Ovary (tissue), 10 donors: ENCODE measurements at places on chromosomes 6 and 20.

- DNase-seq, result no peak
Measured at GRCh38 chr6:43020847-43021246, 576 bp upstream of the RRP36 start.

- no peak for DNase-seq
Measured at GRCh38 chr6:143196525-143197225, 136.0 kb downstream of the AIG1 start.

DNA sequence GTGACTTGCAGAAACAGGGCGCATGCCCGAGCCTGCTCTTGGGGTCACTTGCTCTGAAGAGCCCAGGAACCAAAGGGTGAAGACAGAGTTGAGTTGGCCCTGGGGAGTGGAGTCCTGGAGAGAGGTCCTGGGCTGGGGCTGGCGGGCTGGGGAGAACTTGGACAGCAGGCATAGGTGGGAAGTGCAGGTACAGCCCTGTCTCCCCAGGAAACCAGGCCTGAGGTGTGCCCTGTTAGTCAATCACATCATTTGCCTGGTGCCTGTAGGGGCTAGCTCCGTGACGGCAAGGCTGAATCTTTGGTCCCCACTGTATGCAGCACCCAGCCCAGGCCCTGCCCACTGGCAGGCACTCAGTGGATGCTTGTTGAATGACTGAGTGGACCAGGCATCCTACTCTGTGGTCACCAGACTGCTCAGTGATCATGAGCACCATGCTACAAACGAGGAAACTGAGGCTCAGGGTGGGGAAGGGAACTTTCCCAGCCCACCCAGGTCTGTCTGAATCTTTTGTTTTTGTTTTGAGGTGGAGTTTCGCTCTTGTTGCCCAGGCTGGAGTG lies 15.6 kb upstream of the NOL4L start:
- DNase-seq, result no peak

DNA sequence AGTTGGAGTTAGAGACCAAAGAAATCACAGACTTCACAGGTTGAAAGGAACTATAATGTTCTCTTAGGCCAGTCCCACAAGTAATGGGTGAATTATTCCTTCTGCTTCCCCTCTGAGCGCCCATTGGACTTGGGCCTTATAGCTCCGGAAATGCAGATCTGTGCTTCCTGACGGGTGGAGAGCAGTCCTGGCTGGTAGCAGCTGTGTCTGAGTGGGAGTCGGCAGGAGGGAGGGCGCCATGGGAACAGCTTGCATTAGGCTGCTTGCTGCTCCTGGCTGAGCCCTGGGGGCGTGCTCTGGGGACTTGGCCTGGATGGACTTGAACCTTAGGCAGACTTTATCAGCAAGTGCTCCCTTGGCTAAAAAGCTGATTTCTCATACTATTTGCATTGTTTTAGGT lies 18.4 kb upstream of the NUP153 start:
- peak; percentile 54 for DNase-seq

DNA sequence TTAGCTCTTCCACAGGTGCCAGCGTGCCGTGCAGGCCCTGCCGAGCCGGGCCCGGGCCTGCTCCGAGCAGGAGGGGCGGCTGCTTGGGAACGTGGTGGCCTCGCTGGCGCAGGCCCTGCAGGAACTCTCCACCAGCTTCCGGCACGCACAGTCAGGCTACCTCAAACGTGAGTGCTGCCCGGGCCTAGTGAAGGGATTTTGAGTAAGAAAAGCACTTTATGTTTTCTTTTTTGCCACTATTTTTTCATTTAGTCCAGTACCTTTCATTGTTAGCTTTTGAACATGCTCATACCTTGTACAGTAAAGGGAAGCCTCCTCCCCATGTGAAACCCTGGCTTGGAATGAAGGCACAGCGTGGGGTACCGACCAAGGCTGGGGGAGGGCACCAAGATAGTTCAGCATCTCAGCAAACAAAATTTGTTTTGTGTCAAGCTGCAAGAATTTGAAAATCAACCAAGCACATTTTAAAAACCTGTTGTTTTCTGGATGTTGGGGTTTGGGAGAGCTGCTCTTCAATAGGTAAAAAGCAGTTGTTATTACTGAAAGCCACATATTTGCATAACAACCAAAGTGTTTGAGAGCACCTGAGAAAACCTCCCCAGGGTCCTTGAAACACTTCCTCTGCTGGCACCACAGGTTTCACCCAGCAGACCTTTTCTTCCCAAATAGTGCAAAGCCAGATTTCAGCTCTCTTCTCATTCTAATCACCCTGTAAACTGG lies 18.4 kb downstream of the STX16 start:
- DNase-seq, result no peak

DNA sequence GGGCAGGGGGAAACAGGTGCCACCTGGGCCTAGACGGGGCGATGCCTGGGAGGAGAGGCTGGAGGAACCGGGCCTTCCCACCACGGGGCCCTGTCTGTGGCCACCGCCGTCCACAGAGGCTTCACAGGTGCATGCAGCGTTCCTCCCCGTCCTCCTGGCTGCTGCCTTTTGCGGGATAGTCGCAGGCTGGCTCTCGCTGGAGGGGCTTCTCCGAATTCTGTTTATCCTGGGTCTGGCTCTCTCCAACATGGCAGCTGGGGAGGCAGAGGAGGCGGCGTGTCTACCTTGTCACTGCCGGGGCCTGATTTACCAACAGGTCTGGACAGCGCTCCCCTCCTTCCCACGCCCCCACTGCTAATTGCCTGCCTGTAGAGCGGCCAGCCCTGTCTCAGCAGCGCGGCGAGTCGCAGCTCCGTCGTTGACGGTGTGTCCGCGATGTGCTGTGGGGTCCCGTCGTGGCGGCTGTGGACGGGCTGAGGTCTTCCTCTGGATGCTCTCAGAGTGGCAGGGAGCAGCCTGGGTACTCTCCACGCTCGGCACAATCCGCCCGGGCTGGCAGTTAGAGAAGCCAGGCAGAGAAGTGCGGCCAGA lies 262.9 kb downstream of the TAF4 start:
- no peak for DNase-seq

- no peak for DNase-seq
Measured at GRCh38 chr6:39843305-39844020, 51.3 kb downstream of the DAAM2 start.

DNA sequence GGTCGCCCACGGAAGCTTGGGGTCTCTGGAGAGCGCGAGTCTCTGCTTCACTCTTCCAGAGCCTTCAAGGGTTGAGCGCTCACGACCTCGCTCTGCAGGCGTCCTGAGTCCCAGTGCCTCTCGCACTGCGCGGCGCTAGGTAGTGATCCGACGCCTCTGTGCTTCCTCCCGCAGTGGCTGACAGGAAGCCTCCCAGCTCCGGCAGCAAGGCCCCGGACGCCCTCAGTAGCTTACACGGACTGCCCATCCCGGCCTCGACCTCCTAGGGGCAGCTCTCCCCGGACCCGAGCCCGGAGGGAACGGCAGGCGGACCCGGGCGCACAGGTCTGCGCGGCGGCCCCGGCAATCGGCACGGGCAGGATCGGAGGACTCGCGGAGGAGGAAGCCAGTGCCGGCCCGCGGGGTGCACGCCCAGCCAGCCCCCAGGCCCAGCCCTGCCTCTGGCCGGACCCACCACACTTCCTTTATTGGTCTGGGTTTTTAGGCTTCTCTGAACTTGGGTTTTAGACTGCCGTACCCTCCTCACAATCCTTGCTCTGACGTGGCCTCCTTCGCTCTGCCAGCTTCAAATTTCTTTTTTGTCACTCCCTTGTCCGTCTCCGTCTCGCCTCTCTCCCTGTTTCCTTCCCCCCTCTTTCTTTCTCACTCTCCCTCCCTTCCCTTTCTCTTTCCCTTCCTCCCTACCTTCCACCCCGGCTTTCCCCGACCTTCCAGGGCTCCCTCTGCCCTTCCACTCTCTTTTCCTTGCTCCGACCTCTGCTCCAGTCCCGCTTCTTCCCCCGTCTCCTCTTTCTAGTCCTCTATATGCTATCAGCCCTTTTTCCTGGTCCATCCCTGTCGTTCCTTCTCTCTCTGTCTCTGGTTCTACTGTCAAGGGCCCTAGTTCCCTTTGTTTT lies 9.1 kb downstream of the PAX1 start:
- DNase-seq, result no peak

GRCh38 chr20:33669873-33670640 lies 3.3 kb downstream of the ACTL10 start:
- DNase-seq, result peak; percentile 38

- DNase-seq, result no peak
Measured at GRCh38 chr6:36823421-36824096, 15.7 kb downstream of the CPNE5 start.

GRCh38 chr20:62543470-62544302 lies 67.9 kb upstream of the GATA5 start:
- DNase-seq, result no peak

DNA sequence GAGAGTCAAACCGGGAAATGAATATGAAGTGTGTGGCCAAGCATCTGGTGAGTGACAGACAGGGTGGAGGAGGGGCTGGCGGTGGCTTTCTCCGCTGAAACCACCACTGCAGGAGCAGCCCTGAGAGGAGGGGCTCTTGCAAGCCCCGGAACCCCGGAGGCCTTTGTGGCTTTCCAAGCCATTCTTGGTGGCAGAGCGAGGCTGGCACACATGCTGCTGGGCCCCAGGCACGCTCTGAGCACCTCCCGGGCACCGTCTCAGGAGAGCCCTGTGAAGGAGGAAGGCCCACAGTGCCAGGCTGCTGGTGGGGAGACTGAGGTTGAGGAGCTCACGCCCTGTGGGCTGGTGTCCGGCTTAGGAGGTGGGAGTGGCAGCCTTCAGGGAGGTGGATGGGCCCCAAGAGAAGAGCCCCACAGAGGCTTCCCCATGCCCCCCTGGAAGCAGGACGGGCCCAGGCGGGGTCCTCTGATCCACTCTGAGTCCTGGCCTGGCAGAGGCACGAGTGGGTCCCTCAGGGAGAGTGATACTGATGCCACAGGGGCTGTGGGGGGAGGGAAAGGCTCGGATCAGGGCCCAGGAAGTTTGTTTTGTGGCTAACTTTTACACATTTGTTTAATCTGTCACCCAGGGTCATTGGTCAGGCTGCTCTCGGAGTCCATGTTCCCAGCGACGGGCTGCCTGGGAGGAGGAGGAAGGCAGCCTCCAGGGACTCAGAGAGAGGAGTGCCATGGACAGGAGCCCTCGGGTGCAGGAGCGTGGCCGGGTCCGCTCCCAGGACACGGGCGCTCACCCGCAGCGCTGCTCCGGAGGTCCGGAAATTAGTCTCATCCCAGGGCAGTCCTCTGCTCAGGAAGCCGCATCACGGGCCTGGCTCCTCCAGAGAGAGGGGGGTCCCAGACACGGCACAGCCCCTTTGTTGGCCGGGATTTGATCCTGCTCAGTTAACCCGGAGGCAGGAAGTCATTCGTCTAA lies 170.7 kb downstream of the ERMARD start:
- no peak for DNase-seq

GRCh38 chr6:32974016-32974333 lies 5.6 kb downstream of the BRD2 start:
- no peak for DNase-seq

- no peak for DNase-seq
Measured at GRCh38 chr6:37618916-37619590, 78.6 kb downstream of the MDGA1 start.

GRCh38 chr6:6920114-6920986 lies 187.4 kb upstream of the RREB1 start:
- DNase-seq, result no peak

DNA sequence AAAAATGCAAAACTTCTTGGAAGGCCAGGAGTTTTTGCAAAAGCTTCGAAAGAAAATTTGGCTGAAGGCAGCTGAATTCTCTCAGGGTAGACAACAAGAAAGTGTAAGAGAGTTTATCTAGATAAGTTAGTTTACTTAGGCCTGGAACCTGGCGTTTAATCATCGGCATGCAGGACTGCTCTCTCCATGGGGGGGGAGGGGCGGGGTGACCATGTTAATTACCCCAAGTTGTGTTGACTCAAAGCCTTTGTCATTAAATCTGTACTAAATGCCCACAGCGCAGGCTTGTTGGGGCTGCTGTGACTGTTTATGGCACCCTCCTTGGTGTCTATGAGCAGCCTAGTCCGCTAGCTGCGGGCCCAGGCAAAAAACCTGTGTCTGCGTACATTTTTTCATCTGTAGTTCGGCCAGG lies 20.1 kb upstream of the ZNF451 start:
- DNase-seq, result no peak

DNA sequence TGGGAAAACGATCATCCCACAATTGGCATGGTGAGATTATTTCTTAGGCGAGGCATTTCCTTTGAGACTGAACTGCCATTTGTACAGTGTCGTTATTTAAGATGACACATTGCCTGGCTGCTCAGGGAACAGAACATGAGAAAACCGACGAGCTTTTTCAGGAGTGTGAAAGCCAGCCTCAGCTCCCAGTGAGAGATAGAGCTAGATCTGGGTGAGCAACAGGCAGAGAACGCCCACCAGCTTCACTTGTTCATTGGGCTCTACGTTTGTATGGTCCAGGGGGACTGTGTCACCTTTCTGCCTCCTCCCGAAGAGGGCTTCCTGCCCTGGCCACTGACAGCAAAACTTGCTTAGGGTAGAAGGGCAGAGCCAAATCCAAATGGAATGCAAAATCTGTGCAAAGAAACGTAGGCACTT lies 378.1 kb downstream of the RNGTT start:
- DNase-seq, result no peak

- DNase-seq, result no peak
Measured at GRCh38 chr20:4560667-4561066, 161.0 kb upstream of the PRND start.

DNA sequence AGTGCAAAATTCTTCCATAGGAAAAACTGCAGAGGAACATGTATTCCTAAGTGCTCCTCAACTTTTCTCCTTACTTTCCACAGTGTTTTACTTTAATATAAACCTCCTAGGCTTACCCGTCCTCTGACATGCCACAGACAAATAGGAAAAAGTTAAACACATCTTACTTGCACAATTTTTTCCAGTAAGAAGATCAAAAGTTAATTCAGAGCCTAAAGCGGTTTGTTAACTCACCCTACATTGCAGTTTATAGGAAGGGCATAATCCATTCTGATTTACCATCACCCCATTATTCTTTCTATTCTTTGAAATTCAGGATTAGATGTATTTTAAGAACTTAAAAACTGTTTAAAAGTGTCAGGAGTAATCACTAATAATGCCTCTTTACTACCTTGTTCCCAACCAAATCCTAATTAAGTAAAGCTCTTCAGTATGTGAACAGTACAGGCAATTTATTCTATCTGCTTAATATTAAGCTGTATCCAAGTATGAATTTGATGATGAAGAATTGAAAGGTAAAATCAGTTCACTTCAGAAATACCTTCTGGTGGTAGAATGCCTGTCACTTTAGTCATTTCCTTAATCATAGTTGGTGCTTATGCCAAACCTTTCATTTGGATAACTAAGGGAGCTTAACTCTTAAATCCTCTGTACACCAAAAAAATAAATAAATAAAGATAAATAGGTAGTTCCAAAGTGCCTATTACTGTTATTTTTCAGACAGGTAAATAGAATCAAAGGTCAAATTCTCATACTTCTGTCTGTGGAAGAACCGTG lies 292.0 kb downstream of the ALDH8A1 start:
- no peak for DNase-seq

- peak; percentile 44 for DNase-seq
Measured at GRCh38 chr20:40868551-40869217, 159.9 kb upstream of the TOP1 start.

DNA sequence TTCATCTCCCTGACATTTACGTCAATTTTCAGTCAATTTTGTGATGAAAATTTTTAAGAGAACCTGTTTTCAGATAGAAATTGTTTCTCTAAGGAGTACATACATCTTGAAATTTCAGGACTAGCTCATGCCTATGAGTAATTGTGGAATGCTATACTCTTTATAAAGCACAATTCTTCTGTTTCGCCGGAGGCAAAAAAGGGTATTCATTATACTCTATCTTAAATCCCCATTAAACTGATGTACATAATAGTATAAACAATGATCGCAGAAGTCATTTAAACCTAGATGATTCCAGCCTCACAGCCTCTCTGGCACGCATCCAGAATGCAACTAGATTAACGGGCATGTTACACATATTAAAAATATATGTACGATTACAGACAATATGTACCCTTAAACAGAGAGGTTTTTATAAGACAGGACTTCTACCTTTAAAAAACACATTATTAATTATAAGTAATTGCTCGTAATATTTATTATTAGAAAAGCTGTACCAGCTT lies 62.6 kb downstream of the NRSN1 start:
- DNase-seq, result no peak
